ENCODE measurements at places on chromosomes 2 and 18.

GRCh38 chr18:40608226-40608625, 1346.8 kb upstream of the PIK3C3 start:
- DNase-seq, result no peak

GRCh38 chr18:76371301-76372203, 123.5 kb downstream of the ZNF516 start:
- no peak for DNase-seq

GRCh38 chr2:139175510-139175909, 395.3 kb upstream of the NXPH2 start:
- no peak for DNase-seq

DNA sequence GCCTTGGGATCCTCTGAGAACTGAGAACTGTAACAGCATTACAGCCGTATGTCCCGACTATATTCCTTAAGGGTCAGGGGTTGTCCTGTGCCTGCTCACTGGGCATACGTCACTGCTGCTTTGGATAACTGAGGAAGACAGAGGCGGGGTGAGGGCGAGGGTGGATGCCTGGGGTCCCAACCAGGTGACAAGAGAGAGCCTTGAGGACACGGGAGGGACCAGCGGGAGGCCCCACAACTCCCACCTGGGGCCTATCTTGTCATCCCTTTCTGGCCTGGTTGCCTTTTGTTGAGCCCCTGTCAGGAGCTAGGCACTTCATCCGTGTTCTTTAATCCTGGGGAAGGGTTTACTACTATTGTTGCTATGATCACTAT, 28.8 kb downstream of the INPP5D start:
- no peak for DNase-seq

DNA sequence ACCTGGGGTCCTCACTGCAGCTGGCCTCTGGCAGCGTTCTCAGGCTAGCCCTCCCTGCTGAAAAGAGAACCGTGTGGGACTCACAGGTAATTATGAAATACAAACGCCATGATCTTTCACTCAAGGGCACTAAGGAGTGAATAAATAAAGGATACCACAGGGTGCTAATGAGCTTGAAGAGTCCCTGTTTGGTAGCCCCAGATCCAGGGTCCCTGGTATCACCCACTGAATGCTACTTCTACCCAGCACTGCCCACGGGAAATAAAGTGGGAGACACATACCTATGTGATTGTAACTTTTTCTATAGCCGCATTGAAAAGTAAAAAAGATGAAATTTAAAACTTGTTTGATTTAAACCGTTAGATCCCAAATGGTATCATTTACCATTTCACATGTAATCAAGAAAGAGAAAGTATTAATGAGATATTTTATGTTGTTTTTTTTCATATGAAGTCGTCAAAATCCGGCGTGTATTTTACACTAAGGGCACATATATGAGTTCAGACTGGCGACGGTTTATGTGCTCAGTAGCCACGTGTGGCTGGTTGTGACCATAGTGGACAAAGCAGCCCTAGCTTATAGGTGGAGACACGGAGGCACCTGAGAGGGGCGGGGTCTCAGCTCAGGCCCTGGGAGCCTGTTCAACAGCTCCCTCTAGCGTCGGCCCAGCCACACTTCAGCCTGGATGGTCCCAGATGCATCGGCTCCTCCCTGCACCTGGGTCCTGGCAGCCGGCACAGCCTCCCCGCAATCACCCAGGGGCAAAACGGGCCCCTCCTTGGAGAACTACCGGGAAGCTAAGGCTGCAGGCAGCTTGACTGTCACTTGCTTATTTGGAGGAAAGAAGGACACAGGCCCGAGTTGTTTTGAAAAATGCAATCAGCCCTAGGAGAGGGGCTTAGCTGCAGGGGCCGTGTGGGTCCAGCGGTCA, 39.2 kb downstream of the ODC1 start:
- peak; percentile 38 for DNase-seq

- no peak for DNase-seq
Observed at GRCh38 chr2:43102366-43103092, 123.9 kb downstream of the ZFP36L2 start.

DNA sequence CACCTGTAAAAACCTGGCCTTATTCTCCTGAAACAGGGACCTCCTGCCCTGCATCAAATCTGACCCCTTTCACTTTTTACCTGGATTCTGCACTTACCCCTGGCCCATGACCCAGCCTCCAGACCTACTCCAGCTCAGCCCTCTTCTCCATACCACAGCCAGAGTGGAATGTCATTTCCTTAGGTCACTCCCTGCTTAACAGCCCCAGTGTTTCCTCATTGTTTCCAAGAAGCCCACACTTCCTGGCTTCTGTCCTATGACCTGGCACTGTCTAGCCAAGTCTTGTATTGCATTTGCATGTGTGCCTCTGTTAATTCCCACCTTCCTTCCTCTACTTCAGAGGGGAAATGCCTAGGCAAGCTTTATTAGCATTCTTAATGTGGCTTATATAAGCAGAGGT, 51.4 kb upstream of the TRIB2 start:
- DNase-seq, result no peak

GRCh38 chr2:222797261-222797660, 63.6 kb upstream of the ACSL3 start:
- no peak for DNase-seq

DNA sequence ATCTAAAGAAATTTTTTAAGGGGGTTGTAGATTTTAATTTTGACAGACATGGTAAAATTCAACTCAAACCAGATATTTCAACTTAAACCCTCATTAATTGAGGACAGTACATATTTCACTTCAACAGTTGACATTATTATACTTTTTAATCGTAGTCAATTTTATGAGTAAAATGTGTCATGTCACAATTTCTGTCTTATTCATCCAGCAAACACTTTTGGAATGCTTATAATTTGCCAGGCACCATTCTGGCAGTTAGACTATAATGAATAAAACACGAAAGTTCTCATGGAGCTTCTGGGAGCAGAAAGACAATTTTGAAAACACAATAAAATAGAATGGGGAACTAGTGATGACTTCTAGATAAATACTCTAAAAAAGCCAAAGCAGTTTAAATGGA, 1094.8 kb downstream of the SUCLG1 start:
- DNase-seq, result no peak

- no peak for DNase-seq
Observed at GRCh38 chr2:20515290-20516220, 68.7 kb downstream of the RHOB start.

DNA sequence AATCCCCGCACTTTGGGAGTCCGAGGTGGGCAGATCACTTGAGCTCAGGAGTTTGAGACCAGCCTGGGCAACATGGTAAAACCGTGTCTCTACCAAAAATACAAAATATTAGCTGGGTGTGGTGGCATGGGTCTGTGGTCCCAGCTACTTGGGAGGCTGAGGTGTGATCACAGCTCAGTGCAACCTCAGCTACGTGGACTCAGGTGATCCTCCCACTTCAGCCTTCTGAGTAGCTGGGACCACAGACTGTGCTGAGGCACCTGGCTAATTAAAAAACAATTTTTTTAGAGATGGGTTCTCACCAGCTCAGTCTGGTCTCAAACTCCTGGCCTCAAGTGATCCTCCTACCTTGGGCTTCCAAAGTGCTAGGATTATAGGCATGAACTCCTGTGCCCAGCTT, 23.4 kb downstream of the ANKRD12 start:
- DNase-seq, result no peak

DNA sequence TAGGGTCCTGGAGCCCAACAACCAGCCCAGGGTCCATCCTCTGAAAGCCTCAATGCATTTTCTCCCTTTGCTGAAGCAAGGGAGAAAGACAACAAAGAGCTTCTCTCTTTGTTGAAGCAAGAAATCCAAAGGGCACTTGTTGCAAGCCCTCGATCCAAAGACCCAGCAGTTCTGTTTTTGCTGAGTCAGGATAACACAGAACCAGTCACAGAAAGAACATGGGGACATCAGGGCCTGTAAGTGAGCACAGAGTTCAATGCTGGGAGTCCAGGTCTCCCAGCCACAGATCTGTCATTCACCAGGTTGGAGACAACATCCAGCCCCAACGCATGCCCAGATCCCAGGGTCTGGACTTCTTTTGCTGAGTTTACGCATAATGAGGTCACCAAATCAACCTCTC, 315.8 kb upstream of the KLHL29 start:
- no peak for DNase-seq

DNA sequence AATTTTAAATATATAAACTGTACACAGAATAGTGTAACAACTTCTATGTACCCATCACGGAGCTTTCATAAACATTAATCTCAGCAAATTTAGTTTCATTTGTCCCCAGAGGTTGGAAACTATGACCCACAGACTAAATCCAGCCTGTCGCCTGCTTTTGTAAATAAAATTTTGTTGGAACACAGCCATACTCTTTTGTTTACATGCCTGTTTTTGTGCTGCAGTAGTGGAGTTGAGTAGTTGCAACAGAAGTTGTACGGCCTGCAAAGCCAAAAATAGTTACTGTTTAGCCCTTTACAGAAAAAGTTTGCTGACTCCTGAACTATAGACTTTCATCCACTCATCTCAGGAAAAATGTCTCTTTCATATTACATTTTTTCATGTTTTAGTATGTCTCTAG, 39.8 kb downstream of the RBM45 start:
- DNase-seq, result no peak

- no peak for DNase-seq
Observed at GRCh38 chr2:186431306-186431705, 54.8 kb upstream of the ZC3H15 start.

- no peak for DNase-seq
Observed at GRCh38 chr18:11368020-11368419, 218.7 kb upstream of the PIEZO2 start.

GRCh38 chr2:134852518-134852917, 14.1 kb downstream of the ACMSD start:
- no peak for DNase-seq

DNA sequence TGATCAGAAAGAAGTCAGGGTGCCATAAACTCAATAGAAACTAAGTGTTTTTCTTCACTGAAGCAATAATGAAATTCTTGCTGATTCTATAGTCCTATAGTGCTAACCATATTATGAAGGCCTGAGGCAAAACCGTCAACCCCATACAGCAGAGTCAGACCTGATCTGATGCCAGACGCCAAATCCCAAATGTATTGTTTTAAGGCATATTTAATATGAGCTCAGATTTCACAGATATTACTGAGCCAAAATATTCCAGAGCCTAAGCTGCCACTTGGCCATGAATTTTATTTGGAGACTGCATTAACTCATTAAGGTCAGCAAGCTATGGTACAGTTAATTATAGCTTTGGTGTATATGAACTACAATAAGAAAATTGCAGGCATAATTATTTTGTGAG, 53.4 kb downstream of the SCN1A start:
- peak; percentile 14 for DNase-seq

- DNase-seq, result no peak
Observed at GRCh38 chr2:61469424-61470121, 1.3 kb downstream of the USP34 start.

- no peak for DNase-seq
Observed at GRCh38 chr2:40169430-40169829, 282.5 kb downstream of the SLC8A1 start.

DNA sequence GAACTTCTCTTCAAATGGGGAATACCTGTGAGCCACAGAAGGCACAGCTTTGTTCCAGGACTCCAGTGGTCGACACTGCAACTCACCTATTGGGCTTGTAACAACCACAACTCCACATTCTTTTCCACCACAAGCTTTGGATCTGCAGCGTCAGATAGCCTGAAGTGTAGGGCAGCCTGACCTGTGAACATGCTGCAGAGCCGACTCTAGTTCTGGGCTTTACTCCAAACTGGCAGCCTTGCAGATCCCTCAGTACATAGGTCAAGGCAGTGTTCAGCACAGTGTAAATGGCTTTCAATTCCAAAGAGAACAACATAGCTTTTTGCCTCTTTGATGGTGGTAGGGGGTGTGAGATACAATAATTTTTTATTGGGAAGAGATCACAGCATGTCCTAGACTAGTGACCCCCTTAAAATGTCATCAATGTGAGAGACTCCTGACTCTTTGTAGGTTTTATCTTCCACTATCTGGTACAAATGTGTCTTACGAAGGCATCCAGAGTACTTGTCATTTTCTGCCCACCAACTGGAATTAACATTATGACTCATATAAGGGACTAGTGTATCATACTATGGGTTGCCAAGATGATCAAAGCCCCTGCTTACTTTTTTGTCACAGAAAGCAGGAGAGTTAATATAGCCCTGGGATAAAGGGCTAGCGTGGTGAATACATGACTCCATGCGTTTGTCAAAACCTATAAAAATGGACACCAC, 149.8 kb downstream of the COPS8 start:
- DNase-seq, result no peak

DNA sequence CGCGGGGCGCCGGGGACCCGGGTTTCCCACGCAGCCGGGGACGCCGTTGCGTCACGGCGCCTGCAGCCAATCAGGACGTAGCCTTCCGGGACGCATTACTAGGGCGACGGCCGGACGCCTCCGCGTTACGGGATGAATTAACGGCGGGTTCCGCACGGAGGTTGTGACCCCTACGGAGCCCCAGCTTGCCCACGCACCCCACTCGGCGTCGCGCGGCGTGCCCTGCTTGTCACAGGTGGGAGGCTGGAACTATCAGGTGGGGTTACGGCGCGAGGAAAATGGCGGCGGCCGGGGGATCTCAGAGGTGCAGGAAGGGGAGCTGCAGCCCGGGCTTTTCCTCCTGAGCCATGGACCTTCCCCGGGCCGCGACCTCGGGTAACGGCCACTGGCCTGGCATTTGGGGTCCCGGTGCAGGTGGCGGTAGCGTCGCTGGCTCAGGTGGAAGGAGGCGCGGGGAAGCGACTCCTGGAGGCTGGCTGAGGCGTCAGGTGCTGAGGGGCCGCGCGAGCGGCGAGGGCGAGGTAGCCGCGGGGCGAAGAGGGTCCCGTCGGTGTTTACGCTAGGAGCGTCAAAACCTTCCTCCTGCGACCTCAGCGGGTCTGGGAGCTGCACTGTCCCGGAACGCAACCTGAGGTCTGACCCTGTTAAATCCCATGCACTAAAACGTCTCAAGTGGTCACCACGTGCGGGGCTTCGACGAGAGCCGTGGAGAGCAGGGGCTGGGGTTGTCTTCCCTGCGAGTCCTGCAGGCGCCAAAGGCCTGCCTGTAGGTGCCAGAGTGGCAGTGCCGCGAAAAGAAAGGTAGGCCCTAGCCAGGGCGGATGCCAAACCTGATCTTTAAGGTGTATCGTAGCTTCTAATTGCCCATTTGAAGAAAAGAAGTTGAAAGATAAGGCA, at the start of gene LCLAT1:
LCLAT1 (plus strand) TSS at position 98 of the 897 bp plus-strand sequence. CDS start 78,345 bp downstream, outside the sequence.
- peak; percentile 79 for DNase-seq

DNA sequence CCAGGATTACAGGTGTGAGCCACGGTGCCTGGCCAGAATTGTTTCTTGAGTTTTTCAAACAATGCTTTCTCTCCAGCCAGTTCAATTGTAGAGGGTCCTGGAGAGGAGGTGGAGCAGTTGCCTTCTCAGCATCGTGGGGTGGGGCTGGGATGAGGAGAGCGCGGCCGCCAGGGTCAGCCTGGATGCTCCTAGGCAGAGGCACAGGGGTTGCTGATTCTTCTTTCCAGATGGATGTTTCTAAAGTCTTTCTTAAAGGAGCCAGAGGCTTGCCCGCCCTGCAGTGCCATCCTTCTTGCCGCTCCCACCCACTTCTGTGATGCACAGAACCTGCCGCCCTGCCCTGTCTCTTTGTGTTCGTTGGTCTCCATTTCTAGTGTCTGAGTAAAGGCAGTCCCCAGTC, 61.1 kb downstream of the AGAP1 start:
- DNase-seq, result no peak

DNA sequence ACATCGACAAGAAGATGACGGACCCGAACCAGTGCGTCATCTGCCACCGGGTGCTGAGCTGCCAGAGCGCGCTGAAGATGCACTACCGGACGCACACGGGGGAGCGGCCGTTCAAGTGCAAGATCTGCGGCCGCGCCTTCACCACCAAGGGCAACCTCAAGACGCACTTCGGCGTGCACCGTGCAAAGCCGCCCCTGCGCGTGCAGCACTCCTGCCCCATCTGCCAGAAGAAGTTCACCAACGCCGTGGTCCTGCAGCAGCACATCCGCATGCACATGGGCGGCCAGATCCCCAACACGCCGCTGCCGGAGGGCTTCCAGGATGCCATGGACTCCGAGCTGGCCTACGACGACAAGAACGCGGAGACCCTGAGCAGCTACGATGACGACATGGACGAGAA, 14.4 kb downstream of the SALL3 start:
- DNase-seq, result no peak

All from NCI-H524 (cell line).